IPS DF 6.9 (cell line): ENCODE measurements at places on chromosomes 5 and 9.
A peak's percentile ranks its signal among the peaks of the same experiment; 100 is the strongest.

DNA sequence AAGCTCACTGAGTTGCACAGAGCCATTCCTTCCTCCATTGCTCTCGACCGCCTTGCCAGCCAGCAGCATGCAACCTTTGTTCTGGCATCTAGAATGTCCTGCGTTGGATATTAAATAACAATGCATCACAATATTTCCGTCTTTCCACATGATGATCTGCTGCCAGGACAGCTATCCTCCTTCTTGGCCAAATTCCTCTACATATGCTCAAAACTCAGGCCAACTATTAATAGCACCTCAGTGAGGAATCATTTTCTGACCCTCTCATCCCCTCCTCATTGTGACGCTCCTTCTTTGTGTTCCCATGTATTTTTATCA is 128.6 kb downstream of the MYO10 start:
- H3K36me3 ChIP-seq: no peaks in the 10 kb centered on the region
- no peak overlapping the region for H3K27ac ChIP-seq
- 0 out of 2 replicates have a peak, but pooled peaks cover 2% of the 10 kb centered on the region for H3K4me1 ChIP-seq
- DNase-seq: no peak
- no peak overlapping the region for H3K4me3 ChIP-seq
- H3K27me3 ChIP-seq: no peaks in the 10 kb centered on the region

- H3K4me1 ChIP-seq: no peaks in the 10 kb centered on the region
- no peaks in the 10 kb centered on the region for H3K36me3 ChIP-seq
- no peak overlapping the region for H3K27ac ChIP-seq
- no peak overlapping the region for H3K4me3 ChIP-seq
- H3K27me3 ChIP-seq: no peaks in the 10 kb centered on the region
These were observed 287.1 kb downstream of the IZUMO3 start for GRCh38 chr9:24258626-24259025.

GRCh38 chr5:123365156-123365555 is 58.0 kb downstream of the CEP120 start:
- no peak overlapping the region for H3K27ac ChIP-seq
- no peaks in the 10 kb centered on the region; the same call in 1 of the 2 replicates for H3K36me3 ChIP-seq
- no peak for DNase-seq
- H3K4me3 ChIP-seq: no peak overlapping the region

- H3K27ac ChIP-seq: no peak overlapping the region
- no peaks in the 10 kb centered on the region for H3K4me1 ChIP-seq
- H3K4me3 ChIP-seq: no peak overlapping the region
These were observed 166.8 kb downstream of the SPOCK1 start for GRCh38 chr5:137332296-137332695.

DNA sequence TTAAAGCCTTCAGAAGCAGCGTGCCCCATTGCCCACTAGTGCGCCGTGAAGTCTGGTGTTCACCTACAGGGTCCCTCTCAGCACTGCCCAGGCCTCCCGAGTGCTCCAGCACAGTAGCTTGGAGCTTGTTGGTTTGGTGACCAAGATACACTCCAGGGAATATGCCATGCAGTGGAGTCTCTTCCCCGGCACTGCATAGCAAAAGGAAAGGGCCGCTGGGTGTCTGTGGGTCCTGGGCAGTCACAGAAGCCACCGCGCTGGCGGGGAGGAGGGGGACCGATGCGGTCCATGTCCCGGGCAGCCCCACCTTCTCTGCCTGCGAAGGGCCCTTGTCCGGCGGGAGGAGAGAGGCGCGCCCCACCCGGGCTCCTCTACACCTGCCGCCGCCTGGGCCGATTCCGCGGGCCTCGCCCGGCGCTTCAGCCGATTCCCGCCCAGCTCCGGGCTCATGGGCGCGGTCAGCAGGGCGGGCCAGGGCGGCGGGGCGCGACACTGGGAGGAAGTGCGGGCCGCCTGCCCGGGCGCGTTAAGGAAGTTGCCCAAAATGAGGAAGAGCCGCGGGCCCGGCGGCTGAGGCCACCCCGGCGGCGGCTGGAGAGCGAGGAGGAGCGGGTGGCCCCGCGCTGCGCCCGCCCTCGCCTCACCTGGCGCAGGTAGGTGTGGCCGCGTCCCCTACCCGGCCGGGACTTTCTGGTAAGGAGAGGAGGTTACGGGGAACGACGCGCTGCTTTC is at the start of gene SYK:
TSS of gene SYK (plus strand) at position 579 of the 732 bp plus-strand sequence. CDS start 42,080 bp downstream, outside the sequence.
- H3K27ac ChIP-seq: no peak within 1 kb of the TSS
- DNase-seq: no peak
- no peaks in the 10 kb centered on the region for H3K4me1 ChIP-seq
- no peaks in the 10 kb centered on the region for H3K36me3 ChIP-seq
- H3K4me3 ChIP-seq: peak within 1 kb of the TSS; percentile 47; the same call in 1 of the 2 replicates

GRCh38 chr9:71719562-71719961 is 48.8 kb downstream of the CEMIP2 start:
- H3K4me1 ChIP-seq: no peaks in the 10 kb centered on the region
- H3K27ac ChIP-seq: no peak overlapping the region
- no peak overlapping the region for H3K4me3 ChIP-seq
- H3K27me3 ChIP-seq: no peaks in the 10 kb centered on the region

GRCh38 chr5:6875376-6875775 is 162.1 kb downstream of the TENT4A start:
- no peak overlapping the region for H3K4me3 ChIP-seq
- H3K27ac ChIP-seq: no peak overlapping the region
- no peak for DNase-seq
- no peaks in the 10 kb centered on the region for H3K36me3 ChIP-seq
- H3K27me3 ChIP-seq: no peaks in the 10 kb centered on the region

DNA sequence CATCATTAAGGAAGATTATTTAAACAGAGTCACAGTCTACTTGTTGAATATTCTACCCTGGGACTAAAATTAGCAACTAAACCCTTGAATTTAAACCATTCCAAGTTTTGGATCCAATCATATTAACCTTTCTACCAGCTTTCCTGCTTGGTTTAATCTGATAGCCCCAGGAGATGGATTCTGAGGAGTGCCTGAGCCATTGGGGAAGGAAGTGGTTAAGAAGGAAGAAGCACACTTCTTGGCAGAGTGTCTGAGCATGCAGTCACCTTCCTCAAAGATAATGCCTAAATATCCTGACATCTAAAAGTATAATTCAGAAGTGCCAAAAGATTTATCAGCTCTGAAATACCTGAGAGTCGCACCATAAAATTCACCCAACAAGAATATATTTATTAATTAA is 74.1 kb upstream of the SNCAIP start:
- no peaks in the 10 kb centered on the region for H3K36me3 ChIP-seq
- H3K4me1 ChIP-seq: no peaks in the 10 kb centered on the region
- H3K27ac ChIP-seq: no peak overlapping the region
- no peak overlapping the region for H3K4me3 ChIP-seq
- DNase-seq: no peak

GRCh38 chr5:145636371-145636770 is 198.8 kb downstream of the PRELID2 start:
- H3K36me3 ChIP-seq: no peaks in the 10 kb centered on the region
- no peaks in the 10 kb centered on the region for H3K4me1 ChIP-seq
- no peak for DNase-seq
- no peaks in the 10 kb centered on the region for H3K27me3 ChIP-seq
- H3K4me3 ChIP-seq: no peak overlapping the region

- no peak overlapping the region for H3K4me3 ChIP-seq
- H3K4me1 ChIP-seq: no peaks in the 10 kb centered on the region
- H3K27ac ChIP-seq: no peak overlapping the region
- no peak for DNase-seq
These were observed 37.1 kb downstream of the BARX1 start for GRCh38 chr9:93918061-93918460.

DNA sequence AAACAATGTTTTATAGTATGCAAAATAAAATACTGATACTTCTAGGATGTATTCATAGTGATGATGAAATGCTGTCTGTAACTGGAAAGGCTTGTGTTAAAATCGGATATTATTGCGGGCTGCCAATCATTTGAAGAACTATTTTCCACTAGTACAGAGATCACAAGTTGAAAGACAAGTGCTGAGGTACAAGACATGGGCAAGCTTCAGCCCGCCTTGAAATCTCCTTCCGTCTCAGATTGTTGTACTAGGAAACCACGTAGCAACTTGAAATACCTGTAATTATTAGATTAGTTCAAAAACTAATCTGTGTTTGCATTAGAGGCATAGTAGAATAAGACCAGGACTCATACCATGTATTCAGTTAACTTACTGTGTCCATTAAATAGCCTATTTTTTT is 218.2 kb downstream of the ARHGEF28 start:
- H3K27me3 ChIP-seq: no peaks in the 10 kb centered on the region
- H3K27ac ChIP-seq: no peak overlapping the region
- no peaks in the 10 kb centered on the region for H3K36me3 ChIP-seq
- no peak for DNase-seq
- no peaks in the 10 kb centered on the region for H3K4me1 ChIP-seq
- H3K4me3 ChIP-seq: no peak overlapping the region

DNA sequence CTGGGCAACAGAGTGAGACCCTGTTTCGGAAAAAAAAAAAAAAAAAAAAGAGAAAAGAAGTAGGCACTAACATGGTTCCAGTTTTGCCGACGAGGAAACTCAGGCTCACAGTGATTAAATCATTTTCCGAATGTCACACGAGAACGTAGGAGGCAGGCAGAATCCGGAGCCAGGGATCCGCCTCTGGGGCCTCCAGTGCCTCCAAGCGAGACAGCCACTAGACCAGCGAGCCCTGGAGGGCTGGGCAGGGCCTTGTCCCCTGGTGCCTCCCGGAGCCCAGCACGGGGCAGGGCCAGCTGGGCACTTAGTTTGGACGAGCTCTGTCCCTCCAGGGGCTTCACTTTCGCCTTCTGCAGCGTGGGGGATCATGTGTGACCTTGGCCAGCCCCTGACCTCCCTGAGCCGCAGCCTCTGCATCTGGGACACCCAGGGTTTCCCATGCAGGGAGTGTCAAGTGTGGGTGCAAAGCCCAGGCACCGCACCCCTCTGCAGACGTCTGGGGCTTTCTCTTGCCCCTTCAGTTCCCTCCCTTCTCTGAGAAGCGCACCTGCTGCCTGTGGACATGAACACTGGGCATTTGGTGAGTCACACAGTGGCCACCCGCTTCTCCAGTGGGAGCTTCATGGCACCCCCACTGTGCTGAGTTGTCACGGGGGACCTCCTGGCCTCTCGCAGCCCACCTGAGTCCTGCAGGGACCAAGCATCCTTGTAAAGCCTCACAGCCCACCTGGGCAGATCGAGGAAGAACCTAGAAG is 80.3 kb downstream of the RXRA start:
- H3K4me1 ChIP-seq: peaks cover 5% of the 10 kb centered on the region
- no peak overlapping the region for H3K27ac ChIP-seq
- no peak for DNase-seq
- peaks cover 4% of the 10 kb centered on the region; the same call in 1 of the 2 replicates for H3K36me3 ChIP-seq
- no peaks in the 10 kb centered on the region for H3K27me3 ChIP-seq

DNA sequence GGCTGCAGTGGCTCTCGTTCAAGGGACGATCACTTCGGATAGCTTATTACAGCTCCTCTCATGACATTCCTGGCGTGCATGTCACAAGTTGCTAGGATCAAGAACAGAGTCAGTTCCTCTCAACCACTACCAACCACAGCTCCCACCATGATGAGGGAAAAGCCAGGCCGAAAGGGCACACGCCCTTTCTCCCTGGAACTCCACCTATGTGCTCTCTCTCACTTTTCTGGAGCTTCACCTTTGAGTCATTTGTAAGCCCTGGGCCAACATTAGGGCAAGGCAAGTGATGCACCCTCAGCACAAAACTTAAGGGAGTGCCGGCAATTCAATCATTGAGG is 1.6 kb downstream of the SPACA9 start:
- H3K4me1 ChIP-seq: no peaks in the 10 kb centered on the region
- H3K4me3 ChIP-seq: no peak overlapping the region
- no peak overlapping the region for H3K27ac ChIP-seq
- DNase-seq: no peak
